AG08396 (cell line): ENCODE measurements at places on chromosomes 4 and X.

DNA sequence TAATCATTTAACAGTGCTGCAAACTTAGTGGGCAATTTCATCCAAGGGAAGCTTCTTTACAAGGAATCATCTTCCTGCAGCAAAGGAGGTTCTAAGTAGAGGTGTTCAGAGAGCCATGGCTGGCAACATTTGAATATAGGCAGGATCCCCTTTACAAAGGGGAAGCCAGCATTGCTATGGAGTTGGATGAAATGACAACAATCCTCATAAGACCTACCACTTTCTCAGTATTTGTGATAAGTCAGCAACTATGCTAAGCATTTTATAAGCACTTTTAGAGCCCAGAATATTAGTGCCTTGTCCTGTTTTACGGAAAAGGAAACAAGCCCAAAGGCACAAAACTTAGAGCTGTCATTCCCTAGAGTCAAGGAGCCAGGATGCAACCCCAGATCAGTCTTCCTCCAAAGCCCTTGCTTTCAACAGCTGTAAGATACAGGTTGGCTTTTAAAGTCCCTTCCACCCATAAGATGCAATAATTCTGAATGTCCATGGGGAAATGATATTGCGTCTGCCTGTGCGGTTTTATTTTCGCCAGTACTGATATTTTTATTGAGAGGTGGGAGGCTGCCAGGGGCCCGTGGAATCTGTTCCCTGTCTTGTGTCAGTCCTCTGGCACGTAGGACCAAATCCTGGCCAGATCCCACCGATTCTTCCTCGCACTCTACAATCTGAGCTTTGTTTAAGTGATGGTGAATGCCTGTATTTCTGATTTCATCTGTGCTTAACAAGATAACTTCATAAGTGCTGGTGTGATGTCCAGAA is 59.1 kb downstream of the SMIM20 start:
- DNase-seq, result no peak

- DNase-seq, result no peak
Measured at GRCh38 chr4:68283095-68283494, 37.6 kb upstream of the TMPRSS11B start.

GRCh38 chr4:140774510-140774909 is 18.3 kb upstream of the TBC1D9 start:
- no peak for DNase-seq

DNA sequence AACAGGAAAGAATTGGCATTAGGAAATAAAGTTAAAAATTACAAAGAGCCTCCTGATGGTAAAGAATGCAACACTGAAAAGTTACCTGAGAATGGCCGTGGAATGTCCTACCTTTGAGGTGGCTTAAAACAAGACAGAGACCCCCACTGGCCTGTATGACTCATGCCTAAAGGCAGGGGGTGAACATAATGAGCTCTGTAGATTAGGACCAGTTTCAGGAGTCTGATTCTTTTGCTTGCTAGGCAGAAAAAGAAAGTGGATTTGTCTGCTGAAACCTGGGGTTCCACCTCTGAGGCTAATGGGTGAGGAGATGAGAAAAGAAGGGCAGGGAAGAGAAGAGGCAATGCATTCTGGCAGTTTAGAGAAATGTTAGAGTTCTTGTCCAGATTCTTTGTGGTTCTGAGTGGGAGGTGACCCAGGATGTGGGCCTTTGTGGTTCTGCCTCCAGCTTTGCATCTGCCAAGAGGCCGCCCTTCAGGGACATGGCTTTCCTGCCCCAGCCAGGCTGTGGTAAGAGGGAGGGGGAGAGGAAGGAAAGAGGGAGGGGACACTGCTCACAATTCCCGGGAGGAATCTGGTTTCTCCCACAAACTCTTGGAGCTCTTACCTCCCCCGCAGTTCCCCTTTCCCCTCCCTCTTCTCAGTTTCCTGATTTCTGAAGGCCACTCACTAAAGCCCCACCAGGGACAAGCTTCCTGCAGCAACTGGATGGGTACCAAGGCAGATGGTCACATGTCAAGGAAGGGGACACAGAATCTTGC is 109.6 kb downstream of the EFNB1 start:
- DNase-seq, result no peak
